Activated T-helper 17 cell treated with anti-CD3 and anti-CD28 coated beads, Interleukin-2, amount 50 U/mL, for 72 hours (primary cell): ENCODE measurements at places on chromosomes 13 and 19.
A peak's percentile ranks its signal among the peaks of the same experiment; 100 is the strongest.

- ATAC-seq, result no peak
These were observed 2.4 kb downstream of the KANK2 start for GRCh38 chr19:11194656-11195558.

- no peak for ATAC-seq
These were observed 19.8 kb upstream of the ATP11A start for GRCh38 chr13:112669881-112670499.

DNA sequence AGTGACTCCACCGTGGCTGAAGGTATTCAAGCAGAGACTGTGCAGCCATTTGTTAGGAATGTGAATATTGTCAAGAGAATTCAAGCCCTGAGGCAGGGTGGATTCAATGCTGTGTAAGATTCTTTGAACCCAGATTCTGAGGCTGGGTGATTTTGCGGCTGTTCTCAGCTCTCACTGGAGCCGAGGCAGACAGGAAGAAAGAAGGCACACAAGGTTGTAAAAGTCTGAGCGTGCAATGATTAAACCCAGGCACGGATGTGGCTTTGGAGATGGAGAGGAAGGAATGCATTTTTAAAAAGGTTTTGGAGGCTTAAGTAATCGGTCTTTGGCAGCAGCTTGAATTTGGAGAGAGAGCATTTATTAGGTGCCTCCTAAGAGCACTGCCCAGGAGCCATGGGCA, 187.9 kb downstream of the KATNAL1 start:
- peak; percentile 35 for ATAC-seq

GRCh38 chr19:10724573-10725071, 6.7 kb downstream of the DNM2 start:
- no peak for ATAC-seq

DNA sequence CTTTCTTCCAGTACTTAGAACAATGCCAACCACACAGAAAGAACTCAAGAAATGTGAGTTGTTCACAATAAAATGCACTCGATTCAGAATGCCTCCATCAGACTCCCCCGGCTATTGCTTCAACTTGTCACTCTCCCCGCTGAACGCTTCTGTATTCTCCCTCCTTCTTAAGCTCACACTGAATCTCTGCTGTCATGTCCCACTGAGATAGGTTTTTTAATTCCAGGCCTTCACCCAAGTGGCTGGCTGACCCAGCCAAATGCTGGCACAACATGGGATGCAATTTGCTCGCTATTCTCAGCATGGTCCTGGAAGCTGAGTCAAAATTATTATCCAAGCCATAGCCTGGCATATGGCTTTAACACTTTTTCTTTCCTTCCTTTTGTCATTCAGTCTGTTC, 76.8 kb upstream of the SERP2 start:
- ATAC-seq, result no peak

DNA sequence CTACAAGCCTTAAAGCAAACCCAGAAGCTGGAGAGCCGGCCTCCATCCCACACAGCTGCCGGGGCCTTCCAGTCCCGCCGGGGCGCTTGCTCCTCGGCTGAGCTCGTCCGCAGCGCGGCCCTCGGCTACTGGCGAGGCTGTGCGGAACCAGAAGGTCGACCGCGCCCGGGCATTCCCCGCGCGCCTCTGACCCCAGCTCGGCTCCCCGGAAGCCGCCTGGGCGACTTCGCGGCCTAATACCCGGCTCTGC, 863 bp downstream of the ANKRD10 start:
- ATAC-seq, result no peak

DNA sequence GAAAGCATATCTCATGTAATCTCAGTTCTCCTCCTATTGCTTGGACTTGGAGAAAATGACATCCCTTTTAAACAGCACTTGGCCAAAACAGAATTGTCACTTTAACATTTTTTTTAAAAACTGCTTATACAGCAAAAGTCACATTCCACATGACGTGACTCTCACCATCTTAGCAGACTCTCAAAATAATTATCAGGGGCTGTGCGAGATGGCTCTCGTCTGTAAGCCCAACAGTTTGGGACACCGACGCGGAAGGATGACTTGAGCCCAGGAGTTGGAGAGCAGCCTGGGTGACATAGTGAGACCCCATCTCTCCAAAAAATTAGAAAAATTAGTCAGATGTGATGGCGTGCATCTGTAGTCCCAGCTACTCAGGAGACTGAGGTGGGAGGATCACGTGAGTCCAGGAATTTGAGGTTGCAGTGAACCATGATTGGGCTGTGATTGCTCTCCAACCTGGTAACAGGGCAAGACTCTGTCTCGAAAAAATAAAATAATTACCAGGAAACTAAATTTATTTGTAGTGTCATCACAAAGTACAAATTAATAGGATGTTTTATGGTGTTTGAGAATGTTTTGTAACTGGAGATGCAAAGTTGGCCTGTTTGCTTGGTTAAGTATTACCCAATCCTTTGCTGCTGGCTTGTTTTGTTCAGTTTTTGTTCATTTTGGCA, 8.8 kb downstream of the SAFB start:
- no peak for ATAC-seq

DNA sequence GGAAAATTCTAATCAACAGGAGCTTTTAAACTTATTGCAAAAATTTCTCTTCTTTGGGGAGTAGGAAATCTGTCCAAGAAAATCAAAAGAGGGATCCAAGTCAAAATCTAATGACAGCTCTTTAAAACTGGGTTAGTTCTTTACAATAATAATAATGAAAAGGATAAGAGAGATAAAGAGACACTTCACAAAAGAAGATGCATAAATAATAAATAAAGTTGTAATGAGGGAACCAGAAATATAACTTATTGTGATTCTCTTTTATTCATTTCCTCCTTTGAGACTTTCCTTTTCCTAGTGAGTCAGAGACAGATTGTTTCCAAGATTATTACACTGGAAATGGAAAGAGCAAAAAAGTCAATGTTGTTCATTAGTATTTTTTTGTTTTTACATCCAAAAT, 1029.3 kb downstream of the PCDH17 start:
- no peak for ATAC-seq

GRCh38 chr19:662207-662961, 630 bp downstream of the RNF126 start:
- peak; percentile 25 for ATAC-seq

DNA sequence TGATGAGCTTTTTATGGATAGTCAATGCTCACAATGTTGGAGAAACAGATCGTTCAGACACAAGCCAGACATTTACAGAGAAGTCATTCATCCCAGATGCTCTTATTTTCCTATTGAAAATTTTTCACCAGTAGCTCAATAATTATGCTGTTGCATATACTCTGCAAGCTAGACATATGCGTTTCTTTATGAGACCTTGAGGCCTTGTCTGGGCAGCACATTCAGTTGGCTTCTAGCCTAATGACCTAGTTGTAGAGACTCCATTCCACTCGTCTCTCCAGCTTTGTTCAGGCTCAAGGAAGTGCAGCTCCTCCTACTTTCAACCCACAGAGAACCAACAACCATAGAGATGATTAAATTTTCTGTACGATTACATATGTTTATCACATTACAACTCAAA, 237.7 kb downstream of the MZT1 start:
- no peak for ATAC-seq

DNA sequence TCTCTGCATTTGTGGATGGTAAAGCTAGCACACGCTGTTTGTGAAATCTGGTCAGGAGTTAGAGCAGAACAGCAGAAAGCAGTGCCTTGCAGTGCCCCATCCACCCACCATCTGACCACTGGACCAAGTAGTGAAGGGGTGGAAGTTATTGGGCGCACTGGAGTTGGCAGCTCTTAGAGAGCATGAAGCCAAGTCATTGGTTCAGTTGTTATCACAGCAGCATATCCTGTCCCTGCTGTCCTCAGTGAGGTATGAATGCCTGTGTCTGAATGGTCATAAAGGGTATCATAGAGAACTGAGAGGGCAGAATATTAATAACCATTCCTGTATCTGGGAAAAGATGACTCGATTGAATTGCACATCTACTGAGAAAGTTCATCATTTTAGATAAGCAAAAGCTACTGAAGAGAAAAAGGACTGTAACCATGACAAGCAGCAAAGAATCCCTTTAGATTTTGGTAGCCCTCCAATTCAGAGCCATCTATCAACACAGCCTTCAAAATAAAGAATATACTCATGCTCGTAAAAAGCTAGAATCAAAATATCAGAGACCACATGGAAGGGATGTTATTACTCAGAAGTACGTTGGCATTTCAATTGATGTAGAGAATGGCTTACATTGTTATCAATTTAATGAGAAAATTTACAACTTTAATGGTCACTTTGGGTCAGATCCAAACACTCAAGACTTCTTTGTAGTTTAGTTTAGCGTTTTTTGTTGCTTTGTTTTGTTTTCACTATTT, 919.0 kb downstream of the EFNB2 start:
- ATAC-seq, result no peak

DNA sequence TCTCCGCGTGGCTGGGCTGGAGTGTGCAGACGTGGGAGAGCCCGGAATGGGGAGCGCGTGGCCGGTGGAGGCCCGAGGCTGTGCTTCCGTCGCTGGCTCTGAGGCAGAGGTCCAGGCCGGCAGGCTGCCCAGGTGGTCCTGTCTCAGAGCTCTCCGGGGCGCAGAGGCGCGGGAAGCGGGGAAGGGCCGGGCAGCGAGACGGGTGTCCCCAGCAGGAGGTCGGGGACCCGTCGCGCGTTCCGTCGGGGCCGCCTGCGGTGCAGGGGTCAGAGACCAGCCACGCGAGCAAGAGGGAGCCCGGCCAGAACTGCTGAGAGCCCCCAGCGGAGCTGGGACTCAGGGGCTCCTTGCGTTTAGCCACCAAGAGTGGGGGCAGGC, 1.3 kb upstream of the C1QTNF9 start:
- ATAC-seq, result no peak

DNA sequence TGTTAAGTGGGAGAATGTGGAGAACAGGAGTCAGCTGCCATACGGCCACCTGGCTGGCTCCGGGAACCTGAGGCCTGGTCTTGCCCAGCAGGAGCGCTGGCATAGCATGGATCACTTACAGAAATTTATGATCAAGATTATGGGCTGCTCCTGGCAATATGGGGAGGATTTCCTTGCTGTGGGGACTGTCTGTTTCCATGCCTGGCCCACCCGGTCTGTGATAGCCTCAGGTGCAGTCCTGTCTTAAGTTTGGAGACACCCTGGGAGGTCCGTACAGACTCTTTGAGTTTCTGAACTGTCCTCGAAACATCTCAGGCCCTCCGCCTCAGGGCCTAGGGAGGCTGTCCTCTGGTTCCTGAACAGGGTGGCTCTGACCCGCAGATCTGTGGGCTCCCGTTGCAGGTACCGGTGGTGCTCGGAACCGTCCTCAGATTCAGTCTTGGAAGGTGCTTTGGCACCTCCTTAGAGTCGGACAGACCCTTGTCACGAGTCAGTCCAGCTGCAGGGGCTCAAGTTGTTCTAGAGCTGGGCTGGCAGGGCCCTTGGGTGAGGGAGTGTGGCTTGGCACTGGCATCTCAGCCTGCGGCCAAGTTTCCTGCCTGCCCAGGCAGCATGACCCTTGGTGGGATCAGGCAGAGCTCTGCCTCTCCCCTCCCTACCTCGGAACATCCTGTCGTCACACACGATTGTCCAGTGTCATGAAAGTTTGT, 4.9 kb downstream of the TFDP1 start:
- no peak for ATAC-seq
